LoVo (cell line): ENCODE measurements at places on chromosomes 13 and 19.

DNA sequence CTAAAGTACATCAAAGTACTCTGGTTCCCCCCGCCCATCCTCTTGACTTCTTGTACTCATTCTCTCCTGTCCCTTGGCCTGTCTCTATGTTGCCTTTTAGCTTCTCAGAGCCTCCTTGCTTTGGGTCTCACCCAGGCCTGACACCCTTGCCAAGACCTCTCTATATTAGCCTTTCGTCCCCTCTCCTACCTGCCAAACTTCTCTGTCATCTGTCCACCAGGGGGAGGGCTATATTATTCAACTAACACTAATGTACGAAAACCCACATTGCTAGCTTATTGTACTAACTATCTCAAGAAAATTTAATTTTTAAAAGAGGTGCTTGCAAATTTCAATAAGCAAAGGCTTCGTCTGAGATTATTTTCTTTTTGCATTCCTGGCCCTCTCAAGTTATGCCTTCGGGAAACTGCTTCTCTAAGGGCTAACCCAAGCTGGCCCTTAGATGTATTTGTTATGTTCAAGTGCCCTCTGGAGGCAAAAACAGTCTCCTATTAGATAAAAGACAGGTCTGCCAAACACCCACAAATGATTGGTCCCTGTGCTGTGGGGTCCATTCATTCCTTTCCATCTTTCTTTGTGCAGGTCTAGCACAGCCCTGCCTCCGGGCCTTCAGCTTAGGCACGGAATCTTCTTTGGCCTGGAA, 6.3 kb upstream of the MRPS31 start:
- peak; percentile 60 for DNase-seq

DNA sequence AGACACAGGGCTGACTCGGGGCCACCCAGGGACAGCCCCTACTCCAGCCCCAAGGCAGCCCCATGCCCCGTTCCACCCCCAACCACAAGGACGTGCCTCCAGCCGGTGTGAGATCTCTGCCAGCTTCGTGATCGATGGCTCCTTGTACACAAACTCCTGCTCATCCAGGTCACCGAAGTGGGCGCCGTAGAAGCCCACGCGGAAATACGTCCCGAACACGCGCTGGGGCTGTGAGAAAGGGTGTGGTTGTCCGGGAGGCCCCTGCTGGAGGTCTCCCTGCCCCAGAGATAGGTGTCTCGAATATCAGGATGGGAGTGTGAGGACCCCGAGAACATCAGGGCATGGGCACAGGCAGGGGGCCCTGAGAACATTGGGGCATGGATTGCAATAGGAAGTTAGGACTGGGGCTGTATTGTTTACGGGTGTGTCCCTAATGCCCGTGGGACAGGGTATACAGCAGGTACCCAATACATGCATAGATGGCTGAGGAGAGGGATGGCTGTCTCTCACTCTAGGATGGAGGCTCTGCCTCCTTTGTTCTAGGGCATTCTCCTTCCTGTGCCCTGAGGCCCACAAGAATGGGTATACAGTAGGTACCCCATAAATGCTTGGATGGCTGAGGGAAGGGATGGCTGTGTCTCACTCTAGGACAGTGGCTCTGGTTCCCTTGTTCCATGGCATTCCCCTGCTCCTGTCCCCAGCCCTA, 5.3 kb upstream of the KANK2 start:
- DNase-seq, result no peak

DNA sequence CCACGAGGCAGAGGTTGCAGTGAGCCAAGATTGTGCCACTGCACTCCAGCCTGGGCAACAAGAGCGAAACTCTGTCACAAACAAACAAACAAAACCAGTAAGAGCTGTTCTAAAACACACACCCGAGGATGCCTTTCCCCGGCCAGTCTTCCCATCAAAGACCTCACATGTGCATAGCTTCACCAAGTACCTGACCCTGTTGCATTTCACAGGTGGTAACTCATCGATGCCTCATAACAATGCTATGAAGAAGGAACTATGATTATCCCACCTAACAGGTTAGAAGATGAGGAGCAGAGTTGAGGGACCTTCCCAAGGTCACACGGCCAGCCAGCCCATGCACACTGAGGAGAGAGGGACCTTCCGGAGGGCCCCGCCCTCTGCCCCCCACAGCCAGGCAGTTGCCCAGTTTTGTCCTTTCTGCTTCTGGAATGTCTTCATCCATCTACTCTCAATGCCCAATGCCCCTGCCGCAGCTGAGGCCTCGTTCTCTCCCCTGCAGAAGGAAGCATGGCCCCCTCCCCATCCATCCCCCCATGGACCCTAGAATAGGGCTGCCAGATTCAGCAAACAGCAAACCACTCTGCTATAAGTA, 16.8 kb upstream of the LENG8 start:
- peak; percentile 24 for DNase-seq

DNA sequence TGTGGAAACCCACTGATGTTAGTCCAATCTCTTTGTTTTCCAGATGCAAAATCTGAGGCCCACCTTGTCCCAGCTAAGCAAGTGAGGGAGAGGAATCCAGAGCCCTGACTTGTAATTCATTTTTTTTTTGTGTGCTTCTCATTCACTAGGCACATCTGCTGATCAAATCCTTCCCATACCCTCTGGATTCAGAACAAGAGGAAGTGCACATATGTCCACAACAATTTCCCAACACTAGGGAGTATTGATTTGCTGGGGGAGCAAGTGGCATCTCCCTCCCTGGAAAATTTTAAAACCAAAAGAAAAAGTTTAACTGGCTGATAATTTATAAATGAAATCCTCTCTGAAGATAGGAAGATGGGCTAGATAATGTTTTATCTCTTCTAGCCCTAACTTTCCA, 94.6 kb upstream of the RFC3 start:
- no peak for DNase-seq

- DNase-seq, result no peak
Measured at GRCh38 chr13:100822871-100823443, 148.4 kb upstream of the TMTC4 start.

GRCh38 chr13:102798581-102799425, at the start of the genes BIVM and POGLUT2:
Gene BIVM, plus strand, starts transcription at chr13:102799119. Its CDS starts 8,149 bp downstream, at chr13:102807268.
Gene POGLUT2, minus strand, starts transcription at chr13:102798976. Its CDS starts 306 bp downstream, at chr13:102798670.
- peak; percentile 92 for DNase-seq

- no peak for DNase-seq
Measured at GRCh38 chr13:37339386-37339735, 233.9 kb upstream of the CSNK1A1L start.

- DNase-seq, result no peak
Measured at GRCh38 chr19:18339723-18340122, 675 bp upstream of the PGPEP1 start.

- DNase-seq, result no peak
Measured at GRCh38 chr19:51729781-51730180, 6.0 kb upstream of the HAS1 start.

DNA sequence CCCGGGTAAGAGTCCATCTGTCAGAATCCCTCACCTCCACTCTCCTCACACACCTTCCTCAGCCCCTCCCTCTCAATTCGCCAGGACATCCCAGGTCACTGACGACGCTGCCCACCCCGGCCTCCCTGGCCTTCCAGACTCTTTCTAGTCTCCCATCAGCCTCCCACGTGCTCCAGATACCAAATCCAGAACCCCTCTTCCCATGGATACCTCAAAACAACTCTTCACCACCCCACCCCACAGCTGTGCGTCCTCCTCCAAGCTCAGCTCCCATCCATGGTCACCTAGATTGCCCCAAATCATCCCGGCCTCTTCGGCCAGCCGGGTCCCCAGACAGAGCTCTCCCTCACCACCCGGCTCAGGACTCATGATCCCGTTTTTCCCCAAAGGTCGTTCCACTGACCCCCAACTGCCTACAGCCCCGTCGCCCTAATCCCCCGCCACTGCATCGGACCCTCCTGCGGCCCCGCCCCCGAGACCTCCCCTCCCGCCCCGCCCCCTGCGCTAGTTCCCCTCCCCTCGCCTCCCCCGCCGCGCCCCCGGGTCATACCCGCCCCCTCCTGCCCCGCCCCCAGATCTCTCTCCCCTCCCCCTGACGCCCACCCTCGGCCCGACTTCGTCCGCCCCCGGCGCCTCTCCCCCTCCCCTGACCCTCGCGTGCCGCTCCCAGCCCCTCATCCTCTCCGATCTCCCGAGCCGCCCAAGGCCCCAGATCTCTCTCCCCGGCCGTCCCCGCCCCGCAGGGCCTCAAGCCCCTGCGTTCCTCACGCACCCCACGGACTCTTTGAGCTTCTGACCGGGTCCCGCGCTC, 546 bp downstream of the UBXN6 start:
- DNase-seq, result peak; percentile 35

DNA sequence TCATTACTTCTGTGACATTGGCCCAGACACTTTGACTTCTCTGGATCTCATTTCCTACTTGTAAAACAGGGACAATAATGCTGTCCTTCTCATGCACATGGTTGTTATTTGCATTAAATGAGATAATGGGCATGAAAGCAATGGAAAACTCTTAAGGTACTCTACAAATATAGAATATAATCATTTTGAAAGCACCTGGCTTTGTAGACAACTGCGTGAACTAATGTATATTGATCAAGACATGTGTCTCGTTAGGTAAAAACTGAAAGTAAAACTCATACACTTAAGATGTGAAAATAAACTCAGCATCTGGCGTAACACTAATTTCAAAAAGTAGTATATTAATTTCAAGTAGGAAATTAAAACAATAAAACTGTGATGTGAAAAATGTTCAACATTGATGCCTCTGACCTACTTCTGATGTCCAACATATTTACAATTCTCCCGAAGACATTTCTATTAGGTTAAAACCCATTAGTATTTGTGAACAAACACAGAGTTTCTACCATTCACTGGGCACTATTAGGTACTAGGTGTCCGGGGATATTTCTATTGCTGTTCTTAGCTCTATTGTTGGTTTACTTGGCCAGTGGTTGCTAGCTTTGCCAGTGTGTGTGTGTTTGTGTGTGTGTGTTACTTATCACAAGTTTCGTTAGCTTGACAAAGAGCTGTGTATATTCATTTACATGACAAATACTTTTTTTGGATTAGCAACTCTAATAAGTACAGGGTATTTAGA, 220.5 kb downstream of the KCNRG start:
- no peak for DNase-seq

DNA sequence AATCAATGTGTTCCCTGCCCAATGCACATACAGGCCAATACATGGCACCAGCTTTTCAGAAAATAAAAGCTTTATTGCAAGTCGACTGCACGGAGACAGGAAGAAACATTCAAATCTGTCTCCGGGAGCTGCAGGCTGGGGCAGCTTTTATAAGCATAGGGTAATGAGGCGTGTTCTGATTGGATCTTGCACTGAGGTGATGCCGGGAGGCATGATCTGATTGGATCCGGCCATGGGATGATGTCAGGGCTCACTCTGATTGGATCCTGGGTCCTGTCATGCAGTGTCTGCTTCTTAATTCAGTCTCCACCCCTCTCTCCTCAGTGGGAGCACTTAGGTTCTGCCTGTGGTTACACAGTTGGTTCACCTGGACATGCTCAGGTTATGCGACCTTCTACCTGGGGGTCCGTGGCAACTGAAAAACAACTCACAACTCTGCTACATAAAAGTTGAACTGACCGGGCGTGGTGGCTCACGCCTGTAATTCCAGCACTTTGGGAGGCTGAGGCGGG, 11.8 kb upstream of the FBN3 start:
- DNase-seq, result no peak

DNA sequence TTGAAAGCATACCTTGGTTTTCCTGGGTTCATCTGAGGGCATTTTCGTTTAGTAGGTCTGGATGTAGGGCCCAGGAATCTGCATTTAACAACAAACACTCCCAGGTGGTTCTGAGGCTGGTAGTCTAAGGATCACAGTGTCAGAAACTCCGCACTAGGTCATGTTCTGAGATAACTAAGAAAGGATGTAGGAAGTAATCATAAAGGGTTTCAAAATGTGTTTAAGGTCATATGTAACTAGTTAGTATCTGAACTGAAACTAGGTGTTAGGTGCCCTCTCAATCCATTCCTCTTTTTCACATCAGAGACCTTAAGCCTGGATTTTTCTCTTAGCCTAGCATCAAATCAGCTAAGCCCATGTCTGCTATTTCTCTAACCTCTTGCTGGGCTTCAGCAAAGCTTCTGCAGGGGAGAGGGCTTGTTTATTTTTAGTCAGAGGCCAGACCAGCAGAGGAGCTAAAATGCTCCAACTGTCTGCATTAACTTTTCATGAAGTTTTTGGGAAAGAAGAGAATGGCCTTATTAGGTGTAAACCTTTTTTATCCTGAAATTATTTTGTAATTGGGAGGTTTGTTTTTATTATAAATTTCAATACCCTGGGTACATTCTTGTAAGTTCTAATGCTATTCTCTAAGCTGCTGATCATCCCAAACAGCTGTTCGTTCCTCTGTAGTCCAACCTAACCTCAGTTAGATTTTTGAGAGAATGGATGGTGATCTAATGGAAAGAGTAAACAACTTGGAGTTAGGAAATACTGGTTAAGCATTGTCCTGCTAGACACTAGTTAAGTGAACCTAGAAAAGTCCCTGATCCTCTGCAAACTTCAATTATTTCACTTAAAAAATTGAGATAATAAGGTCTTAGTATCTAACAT, 262.8 kb upstream of the RFC3 start:
- no peak for DNase-seq

GRCh38 chr13:69641773-69642172, 465.9 kb upstream of the ATXN8OS start:
- DNase-seq, result no peak

DNA sequence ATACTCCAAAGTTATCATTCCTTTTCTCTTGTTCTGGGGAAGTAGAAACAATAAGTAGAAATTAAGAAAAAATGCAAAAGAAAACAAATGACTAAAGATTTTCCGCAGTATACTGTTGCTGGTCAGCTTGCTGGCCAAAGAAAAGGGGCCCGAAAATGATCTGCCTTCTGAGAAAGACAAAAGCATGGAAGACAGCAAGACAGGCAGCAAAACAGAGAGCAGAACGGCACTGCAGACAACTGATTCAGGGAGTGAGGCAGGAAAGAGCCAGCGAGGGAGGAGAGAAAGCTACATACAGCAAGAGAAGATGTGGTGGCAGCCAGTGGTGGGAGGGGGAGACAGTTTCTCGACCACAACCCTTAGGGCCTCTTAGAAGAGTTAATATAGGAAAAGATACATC, 5.3 kb upstream of the DOCK9 start:
- no peak for DNase-seq

GRCh38 chr13:98291658-98292057, 114.6 kb upstream of the RNF113B start:
- no peak for DNase-seq

DNA sequence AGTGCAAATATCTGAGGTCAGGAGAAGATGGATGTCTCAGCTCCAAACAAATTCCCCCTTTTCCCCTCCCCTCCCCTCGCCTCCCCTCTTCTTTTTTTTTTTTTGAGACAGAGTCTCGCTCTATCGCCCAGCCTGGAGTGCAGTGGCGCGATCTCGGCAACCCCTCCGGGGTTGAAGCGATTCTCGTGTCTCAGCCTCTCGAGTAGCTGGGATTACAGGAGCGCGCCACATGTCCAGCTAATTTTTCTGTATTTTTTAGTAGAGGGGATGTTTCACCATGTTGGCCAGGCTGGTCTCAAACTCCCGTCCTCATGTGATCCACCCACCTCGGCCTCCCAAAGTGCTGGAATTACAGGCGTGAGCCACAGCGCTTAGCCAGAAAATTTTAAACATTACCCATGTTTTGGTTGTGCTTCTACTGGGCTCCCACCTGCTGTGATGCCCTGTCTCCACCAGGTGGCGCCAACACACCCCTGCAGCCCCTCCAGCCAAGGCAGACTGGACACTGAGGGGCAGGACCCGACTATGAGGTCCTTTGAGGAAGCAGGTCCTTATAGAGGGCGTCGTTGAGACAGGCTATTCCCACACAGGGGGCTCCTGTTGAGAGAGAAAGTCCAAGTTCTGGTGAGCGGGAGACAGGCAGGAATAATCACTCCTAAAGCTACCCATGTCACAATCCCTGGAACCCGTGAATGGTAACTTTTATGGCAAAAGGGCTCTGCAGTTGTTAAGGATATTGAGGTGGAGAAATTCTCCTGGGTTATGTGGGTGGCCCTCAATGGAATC, 6.3 kb downstream of the ERICH4 start:
- peak; percentile 65 for DNase-seq

GRCh38 chr13:21966014-21966413, 295.1 kb downstream of the FGF9 start:
- no peak for DNase-seq
